Activated CD4-positive, alpha-beta memory T cell treated with anti-CD3 and anti-CD28 coated beads, Interleukin-2, amount 10 ng/mL, durations not matched to agents 7 days and 5 days (primary cell): ENCODE measurements at places on chromosomes 11 and 22.

GRCh38 chr11:116353589-116353988, 419.2 kb downstream of the BUD13 start:
- DNase-seq: no peak

DNA sequence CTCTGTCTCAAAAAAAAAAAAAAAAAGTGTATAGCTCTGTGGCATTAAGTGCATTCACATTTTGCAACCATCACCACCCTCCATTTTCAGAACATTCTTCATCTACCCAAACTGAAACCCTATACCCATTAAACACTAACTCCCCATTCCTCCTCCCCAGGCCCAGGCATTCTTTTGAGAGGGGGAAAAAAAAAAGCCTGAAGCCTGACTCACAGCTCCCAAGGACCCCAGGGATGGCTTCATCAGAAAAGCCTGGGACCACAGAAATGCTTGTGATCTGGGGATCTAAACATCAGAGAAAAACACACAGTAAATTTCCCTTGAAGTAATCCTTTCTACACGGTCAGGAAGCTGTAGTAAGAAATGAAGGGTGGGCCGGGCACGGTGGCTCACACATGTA, 10.7 kb upstream of the GTSE1 start:
- no peak for DNase-seq

- DNase-seq: no peak
Observed at GRCh38 chr11:72548463-72548862, 114.1 kb upstream of the CLPB start.

- DNase-seq: peak; percentile 8
Observed at GRCh38 chr22:47201186-47201995, 438.9 kb downstream of the TBC1D22A start.

GRCh38 chr11:24588081-24588480, 91.2 kb downstream of the LUZP2 start:
- DNase-seq: no peak

GRCh38 chr11:210803-211180, 3.3 kb downstream of the RIC8A start:
- DNase-seq: no peak

DNA sequence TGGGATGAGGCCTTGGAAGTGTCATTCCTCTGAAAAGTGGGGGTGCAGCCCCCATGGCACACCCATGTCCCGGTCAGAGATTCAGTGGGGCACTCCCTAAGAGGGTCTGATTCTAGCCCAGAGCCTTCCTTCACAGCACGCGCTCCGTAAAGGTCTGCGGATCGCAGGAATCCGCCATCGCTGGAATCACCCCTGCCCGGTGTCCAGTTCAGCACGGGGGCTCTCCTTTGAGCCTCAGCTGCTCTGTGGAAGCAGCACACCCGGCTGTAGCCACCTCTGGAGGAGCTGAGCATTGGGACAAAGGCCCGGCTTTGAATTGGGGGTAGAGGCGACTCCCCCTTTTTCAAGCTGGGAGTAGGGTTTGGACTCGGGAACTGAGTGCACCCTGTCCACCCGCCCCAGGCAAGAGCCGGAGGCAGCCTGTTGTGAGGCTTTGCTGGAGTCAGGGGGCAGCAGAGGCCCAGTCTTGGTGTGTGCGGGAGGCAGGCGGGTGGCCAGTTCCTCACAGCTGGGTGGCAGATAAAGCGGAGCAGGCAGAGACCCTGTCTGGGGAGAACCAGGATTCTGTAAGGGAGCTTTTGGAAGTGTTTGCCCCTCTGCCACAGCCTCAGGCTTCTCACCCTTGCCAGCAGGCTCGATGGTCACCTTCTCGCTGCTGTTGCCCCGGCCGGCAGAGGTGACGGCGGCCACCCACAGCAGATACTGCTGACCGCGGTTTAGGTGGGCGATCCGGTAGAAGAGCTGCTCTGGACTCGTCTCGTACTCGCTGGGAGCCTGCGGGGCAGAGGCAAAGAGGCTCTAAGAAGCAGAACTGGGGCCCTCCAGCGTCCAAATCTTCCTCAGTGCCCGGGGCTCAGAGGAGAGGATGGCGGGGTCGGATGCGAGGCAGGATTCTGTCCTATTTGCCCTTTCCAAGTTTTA, 115.9 kb downstream of the CEP164 start:
- no peak for DNase-seq

GRCh38 chr11:78192911-78193351, 4.2 kb downstream of the USP35 start:
- DNase-seq: no peak

GRCh38 chr22:22590136-22590891, 31.2 kb upstream of the PRAME start:
- DNase-seq: no peak

GRCh38 chr11:110525883-110526282, 96.1 kb downstream of the FDX1 start:
- DNase-seq: no peak

- DNase-seq: no peak
Observed at GRCh38 chr11:43986327-43986726, 43.9 kb downstream of the C11orf96 start.

- peak; percentile 55 for DNase-seq
Observed at GRCh38 chr11:59186130-59186594, 14.2 kb downstream of the DTX4 start.

- no peak for DNase-seq
Observed at GRCh38 chr11:6022956-6023355, 7.6 kb downstream of the OR56A1 start.

- no peak for DNase-seq
Observed at GRCh38 chr11:59173964-59174663, 2.2 kb downstream of the DTX4 start.

GRCh38 chr22:31337178-31337577, 9.0 kb downstream of the PATZ1 start:
- no peak for DNase-seq

- no peak for DNase-seq
Observed at GRCh38 chr11:110728883-110729282, 16.6 kb upstream of the ARHGAP20 start.

- DNase-seq: no peak
Observed at GRCh38 chr11:2566223-2567025, 121.6 kb downstream of the KCNQ1 start.

DNA sequence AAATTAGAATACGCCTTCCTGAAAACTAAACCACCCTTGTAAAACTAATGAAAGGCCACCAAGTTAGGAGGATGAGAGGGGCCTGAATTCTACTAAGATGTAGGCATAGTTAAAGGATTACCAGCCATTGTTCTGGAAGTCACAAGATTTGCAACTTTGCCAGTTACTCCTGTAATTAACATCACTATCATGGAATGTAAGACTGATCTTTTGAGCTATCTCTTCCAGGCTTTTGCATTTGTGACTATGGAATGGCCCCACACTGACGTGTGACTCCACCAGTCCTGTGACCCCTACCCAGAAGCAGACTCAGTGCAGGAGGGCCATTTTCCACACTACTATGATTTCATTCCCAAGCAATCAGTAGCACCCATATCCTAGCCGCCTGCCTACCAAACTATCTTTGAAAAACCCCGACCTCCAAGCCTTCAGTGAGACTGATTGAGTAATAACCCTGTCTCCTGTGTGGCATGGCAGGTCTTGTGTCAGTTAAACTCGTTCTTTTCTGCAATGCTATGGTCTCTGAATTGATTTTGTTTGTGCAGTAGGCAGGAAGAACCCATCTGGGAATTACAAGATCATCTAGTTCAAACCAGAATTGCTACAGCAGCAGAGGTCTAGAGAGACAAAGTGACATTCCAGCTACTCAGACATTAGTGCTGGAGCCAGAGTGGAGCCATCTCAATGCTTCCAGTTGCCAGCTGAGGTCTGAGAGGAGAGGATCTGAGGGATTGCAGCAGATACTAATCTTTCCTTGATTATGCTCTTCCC, 1.9 kb upstream of the CTSF start:
- no peak for DNase-seq

DNA sequence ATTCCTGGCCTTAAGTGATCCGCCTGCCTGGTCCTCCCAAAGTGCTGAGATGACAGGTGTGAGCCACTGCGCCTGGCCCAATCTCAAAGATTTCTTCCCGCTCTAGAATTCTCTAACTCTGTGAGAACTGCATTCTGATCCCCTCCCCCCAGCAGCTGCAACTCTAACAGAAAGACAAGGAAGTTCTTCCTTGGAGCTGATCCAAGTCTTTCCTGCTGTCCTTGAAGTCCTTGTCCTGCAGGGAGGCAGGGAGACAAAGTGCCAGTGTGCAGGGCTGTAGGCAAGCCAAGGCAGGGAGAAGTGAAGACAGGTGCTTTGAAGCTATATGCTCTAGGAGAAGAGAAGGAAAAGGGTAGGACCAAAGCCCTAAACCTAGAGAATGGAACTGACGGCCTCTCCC, 9.5 kb upstream of the GGA1 start:
- DNase-seq: no peak

DNA sequence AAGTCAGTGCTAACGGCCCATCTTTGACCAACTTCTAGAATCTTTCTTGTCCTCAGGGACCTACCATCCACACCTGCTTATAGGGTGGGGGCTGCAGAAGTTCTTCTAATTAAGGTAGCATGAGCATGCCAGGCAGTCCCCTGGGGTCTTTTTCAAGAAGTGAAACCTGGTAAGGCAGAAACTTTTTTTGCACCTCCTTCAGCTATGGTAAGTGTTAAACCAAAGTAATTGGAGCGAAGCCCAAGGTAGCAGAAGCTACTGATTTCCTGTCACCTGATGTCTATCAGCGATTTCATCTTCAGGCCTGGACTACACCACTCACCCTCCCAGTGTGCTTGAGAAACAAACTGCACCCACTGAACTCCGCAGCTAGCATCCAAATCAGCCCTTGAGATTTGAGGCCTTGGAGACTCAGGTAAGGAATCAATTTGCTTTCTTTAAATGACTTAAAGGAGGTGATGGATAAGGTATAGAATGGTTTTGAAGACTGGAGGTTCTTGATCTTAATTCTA, at the start of gene MS4A1:
Gene MS4A1, plus strand, starts transcription at position 317 of the 512 bp plus-strand sequence. CDS start 6,528 bp downstream, outside the sequence.
- DNase-seq: no peak

DNA sequence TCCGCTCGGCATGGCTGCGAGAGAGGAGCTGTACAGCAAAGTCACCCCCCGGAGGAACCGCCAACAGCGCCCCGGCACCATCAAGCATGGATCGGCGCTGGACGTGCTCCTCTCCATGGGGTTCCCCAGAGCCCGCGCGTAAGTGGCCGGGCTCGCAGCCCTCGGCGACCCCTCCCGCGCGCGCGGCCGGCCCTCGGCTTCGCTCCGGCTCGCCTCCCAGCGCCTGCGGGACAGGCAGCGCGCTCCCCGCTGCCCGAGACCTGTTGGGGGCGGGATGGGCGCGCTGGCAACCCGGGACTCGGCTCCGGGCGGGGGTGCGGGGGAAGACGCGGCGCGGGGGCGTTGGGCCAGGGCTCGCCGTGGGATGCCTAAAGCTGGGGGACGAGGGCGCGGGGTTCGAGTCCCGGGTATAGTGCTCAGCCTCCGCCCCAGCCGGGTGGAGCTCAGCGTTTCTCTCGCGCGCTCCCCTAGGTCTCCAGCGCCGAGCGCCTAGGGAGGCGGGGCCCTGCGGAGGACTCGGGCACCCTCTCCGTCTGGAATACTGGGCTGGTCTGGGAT, 630 bp downstream of the UBASH3B start:
- DNase-seq: peak; percentile 46

GRCh38 chr11:34266090-34266912, 91.5 kb downstream of the ABTB2 start:
- no peak for DNase-seq

DNA sequence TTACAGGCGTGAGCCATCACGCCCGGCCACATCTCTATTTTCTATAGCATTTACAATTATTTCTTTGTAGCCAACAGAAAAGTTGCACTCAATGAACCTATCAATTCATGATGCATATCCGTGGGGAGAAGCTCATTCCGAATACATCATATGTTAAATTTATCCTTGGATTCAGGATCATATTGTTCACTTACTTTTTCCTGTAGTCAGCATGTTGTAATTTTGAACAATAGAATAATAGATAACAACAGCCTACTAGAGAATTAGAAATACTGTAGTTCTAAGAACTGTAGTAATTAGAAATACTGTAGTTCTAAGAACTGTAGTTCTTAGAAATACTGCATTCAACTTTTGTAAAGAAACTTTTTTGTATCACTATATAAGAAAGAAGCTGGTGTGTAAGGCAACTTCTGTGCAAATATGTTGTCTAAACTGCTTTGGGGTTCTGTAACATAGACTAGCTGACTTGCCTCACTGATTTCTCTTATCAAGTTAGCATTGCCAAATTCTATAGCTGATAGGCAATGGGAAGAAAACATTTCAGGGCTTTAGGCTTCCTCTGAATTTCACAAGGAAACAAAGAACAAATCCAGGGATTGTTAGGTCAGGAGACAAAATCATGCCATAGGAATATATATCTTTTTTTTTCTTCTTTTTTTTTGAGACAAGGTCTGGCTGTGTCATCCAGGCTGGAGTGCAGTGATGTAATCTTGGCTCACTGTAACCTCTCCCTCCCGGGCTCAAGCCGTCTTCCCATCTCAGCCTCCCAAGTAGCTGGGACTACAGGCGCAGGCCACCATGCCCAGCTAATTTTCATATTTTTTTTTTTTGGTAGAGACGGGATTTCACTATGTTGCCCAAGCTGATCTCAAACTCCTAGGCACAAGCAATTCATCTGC, 91.9 kb downstream of the CSTPP1 start:
- DNase-seq: no peak

DNA sequence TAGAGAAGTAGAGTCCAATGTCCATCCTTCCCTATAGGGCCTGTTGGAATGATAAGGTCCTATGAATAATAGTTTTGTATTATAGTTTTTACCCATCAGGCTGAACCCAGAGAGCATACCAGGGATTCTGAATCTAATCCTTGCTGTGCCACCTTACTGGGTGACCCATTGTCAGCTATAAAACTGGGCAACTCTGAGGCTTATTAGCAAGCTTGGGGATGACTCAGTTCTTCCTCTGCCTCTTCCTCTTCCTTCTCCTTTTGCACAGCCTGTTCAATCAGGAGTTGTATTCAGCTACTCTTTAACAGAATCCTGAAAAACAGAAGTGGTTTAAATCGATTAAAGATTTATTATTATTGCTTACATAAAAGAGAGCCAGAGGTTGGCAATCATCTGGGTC, 8.9 kb downstream of the HEPHL1 start:
- DNase-seq: no peak

DNA sequence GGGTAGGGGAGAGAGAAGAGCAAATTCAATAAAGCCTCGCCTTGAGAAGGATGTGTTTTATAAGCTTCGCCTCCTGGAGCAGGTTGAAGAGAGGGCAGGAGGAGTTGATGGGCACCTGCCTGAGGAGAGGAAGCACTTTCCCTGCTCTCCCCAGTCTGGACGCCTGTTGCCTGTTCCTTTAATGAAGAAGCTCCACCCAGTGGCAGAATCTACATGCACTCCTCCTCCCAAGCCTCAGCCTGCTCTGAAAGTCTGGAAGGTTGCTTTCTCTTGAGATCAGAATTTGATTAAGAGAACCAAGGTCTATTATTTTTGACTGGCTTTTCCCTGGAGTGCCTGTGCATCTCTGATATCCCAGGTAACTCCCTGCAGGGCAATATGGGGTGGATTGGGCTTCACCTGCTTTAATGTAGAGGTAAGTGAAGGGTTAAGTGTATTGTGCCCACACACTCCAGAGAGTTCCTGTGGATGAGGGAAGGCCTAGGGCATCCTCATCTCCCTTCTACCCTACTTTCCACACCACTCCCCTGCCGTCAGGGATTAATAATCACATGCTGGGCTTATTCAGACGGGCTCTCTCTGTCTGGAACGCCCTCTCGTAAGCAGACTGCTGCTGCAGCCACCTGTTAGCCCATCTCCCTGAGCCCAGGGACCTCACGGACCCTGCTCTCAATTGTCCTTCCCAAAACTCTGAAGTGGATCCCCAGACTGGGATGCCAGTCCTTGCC, 22.3 kb downstream of the NTM start:
- DNase-seq: no peak

GRCh38 chr11:73466643-73467042, 90.4 kb downstream of the RELT start:
- no peak for DNase-seq
